Foreskin fibroblast (primary cell): ENCODE measurements at places on chromosomes 2 and 18.

DNA sequence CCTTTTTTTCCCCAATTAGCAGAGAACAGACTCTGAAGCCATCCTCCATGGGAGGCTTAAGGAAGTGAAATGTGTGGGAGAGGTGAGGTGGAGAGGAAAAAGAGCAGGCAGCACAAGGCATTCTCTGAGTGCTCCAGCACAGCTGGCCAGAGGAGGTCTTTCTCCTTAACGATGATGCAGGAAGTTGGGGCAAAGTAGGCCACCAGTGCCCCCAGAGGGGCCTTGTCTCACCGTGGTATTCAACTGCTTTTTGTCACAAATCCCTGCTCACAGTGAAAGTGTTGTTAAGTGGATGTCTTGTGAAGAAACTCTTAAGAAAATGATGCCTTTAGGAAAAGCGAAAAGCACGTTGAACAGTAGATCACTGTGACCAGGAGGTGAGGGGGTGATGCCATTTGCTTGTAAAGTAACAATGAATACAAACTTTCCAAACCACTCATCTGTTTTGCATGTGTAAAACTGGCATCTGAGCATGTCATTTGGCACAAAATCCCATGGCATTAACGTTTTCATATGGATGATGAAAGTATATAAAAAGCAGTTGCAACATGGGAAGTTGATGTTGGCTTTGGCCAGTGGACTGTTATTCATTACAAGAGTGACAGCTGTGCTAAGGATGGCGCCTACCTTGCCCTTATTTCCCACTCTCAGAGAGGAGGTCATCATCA, 49.2 kb upstream of the CDC42EP3 start:
- DNase-seq = peak; percentile 93

- no peak for DNase-seq
These were observed 63.8 kb upstream of the EPHA4 start for GRCh38 chr2:221635949-221636348.

DNA sequence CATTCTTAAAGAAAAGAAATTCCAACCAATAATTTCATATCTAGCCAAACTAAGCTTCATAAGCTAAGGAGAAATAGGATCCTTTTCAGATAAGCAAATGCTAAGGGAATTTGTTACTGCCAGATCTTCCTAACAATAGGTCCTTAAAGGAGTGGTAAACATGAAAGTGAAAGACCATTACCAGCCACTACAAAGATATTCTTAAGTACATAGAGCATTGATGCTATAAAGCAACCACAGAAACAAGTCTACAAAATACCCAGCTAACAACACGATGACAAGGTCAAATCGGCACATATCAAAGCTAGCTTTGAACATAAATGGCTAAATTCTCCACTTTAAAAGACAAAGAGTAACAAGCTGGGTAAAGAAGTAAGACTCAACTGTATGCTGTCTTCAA, 188.9 kb upstream of the RPRM start:
- no peak for DNase-seq

DNA sequence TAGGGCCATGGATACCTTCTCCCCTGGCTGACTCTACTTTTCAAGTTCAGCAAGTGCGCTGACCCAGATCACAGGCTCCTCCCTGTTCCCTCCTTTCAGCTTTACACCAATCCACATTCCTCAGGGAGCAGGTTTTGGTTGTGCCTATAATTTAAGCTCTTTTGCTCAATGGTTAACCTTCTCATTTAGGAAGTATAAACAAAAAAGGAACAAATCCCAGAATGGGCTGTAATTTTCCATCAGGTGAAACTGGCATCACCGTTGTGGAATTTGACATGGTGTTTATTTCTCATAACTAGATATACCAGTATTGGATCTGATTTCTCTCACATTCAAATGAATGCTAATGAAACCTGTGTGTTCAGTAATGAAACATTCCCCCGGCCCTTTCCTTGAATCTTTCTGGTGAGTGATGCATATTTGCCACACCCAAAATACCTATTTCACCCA, 13.6 kb downstream of the STRN start:
- no peak for DNase-seq

DNA sequence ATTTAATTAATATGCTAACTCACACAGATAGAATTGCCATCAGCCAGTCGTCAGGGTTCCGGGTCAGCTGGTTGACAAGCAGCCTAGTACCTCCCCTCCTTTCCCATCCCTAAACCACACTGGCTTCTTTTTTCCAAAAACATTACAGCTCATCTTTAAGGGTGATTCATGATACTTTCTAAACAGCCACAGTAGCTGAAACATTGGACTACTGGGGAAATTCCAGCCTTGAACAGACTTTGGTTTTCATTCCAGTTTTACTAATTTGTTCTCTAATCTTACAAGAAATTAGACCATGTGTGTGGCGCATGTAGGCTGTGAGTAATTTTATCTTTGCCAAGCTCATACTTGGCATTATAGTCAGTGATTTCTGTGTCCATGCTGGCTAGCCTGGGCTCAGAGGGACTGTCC, 110.8 kb downstream of the FMNL2 start:
- DNase-seq = peak; percentile 90

DNA sequence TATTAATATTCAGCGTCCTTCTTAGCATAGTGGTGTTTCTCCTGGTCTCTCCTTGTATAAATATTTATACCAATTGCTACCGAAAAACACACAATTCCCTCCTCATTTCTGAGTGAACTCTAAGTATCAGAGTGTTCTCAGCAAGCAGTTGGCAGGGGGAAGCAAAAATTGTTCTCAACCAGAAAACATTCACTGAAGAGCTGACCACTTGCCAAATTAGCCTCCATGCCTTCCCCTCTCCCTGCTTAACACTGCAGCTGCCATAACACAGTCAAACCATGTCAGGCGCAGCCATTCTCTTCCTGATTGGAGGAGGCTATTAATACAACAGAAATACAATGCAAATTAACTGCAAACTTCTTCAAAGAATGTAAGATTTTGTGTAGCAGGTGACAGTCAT, 105.0 kb downstream of the COL6A3 start:
- DNase-seq = no peak

DNA sequence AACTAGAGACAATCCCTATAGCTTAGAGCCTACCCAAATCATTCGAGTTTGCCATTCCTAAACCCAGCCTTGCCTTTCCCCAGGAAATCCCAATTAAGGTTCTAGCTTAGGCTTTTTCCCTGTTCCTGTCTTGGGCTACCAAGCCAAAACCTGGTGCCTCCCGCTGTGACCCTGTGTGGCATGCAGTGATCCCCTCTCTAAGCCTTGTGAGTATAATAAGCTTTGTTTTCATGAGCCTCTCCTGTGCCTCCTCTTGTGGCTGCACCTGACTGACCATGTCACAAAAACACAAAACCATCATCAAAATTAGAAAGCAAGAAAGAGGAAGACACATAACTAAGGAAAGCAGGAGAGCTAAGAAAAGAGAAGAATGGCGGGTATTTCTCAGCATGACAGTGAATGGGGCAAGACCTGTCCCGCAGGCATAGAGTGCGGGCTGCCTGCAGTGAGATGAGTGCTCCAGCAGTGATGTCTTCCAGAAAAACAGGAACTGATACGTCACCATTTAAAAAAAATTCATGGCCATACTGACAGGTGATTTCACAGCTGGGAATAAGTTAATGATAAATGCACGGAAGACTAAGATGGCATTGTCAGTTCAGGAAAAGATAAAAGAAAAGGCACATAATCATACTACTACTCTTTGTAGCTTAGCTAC, 9.2 kb upstream of the PAIP2B start:
- DNase-seq = no peak

- no peak for DNase-seq
These were observed 45.6 kb upstream of the PCBP1 start for GRCh38 chr2:70041663-70042062.

DNA sequence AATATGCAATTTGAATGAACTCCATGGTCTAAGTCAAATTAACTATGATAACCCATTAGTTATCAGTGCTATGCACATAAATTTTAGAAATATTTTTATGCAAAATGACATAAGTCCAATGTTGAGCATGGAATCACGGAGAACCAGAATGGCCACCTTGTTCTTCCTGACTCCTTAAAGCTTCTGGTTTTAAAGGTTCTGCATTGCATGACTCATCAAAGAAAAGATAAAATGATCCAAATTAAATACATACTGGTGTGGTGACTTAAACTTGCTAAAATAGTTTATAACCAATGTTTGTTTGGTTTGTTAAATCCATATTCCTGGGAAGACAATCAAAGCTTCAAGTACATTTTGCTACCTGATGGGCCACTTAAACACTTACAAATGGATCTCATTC, 1146.9 kb upstream of the NRXN1 start:
- peak; percentile 1 for DNase-seq

DNA sequence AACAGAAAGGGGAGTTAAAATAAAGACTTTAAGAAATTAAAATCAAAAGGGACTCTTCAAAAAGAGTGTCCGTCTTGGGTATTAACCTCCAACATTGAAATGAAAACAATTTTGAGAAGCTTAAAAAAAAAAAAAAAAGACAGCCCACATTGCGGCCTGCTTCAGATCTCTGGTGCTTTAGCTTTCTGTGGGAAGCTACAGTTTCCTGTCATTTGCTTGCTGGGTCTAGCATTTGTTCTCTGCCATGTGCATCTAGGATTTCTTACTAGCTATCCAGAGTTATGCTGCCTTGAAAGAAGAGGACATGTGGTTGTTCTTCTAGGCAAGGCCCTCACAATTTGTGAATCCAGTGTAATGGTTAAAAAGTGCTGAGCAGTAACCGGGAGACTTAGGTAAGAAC, 375.3 kb downstream of the SLC4A3 start:
- DNase-seq = no peak

- DNase-seq = peak; percentile 18
These were observed 19.7 kb upstream of the EMILIN2 start for GRCh38 chr18:2827061-2827460.

GRCh38 chr2:105611811-105612424, 132.8 kb upstream of the NCK2 start:
- no peak for DNase-seq

DNA sequence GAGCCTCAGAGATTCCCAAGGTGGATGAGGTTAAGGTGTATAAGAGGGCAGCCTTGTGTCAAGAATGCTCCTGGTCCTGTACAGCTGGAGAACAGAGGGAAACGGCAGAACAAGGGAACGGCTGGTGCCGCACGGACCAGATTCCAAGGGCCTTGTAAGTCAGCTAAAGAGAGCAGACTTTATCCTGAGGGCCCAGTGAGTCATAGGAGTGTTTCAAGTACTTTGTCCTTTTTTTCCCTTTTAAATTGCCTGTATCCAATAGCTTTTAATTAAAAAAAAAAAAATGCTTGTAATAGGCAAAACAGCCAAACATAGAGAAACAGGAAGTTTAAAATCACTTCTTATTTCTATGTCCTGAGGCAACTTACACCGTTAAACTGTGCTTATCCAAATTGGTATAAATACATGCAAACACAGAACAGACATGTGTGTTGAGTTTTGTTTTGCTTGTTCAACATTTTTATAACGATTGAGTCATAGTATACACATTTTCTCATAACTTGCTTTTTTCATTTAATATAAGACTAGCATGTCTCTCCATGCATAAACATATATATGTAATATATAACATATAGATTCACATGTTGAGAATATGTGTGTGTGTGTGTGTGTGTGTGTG, 42.1 kb upstream of the EVA1A start:
- DNase-seq = peak; percentile 92

DNA sequence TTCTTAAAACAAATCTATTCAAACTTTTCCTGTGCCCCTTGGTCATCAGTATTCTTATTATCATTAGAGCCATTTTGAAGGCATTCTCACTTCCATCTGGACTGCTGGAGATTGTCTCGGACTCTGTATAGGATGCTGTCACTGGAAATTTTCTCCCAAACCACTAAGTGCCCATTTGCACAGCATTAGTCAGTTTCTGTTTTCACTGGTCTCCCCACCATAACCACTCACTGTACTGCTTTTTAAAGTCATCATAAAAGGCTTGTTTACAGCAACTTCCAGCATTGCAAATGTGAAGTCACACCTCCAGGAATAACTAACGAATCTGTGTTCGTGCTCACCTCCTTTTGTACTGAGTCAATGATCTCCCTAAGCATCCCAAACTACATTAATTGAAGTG, 150.9 kb upstream of the SERTAD2 start:
- DNase-seq = no peak

- DNase-seq = no peak
These were observed 296.5 kb downstream of the DCC start for GRCh38 chr18:52636536-52636935.

DNA sequence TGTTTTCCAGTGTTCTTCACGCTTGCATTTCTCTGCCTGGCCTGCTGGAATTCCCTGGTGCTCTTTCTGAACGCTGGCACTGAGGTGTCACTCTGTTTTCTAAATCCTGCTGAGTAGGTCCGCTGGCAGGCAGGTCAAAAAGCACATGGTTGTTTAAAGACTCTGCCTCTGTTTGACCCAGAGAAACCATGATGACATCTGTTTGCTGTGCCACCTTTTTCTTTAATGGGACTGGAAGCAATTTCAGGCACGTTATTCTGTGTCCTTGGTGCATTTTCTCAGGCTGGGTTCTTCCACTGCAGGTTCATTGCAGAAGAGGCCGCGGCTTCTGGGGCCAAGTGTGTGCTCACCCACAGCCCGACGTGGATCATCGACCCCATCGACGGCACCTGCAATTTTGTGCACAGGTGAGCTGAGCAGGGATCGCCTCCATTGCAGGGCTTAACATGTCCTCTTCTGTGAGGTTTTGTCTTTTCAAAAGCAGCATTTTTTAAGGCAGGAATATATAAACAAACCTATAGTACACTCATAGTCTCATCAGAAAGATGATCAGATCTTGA, 28.4 kb downstream of the IMPA2 start:
- no peak for DNase-seq

- DNase-seq = no peak
These were observed 154.7 kb upstream of the LRP1B start for GRCh38 chr2:142285480-142285879.

- DNase-seq = no peak
These were observed 62.2 kb downstream of the HAUS1 start for GRCh38 chr18:46166261-46166970.

DNA sequence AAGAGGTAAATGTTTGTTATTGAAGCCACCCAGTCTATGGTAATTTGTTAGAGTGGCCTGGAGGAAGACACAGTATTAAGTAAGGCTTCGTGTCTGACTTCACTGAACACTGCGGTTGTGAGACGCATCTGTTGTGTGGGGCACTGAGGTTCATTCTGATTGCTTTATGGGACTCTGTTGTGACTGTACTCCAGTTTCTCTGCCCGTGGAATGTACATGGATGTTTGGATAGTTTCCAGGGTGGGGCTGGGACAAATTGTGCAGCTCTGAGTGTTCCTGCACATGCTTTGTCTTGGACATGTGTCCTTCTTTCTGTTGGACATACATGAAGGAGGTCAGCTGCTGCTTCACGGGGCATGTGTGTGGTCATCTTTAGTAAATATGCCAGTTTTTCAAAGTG, 58.6 kb downstream of the ODC1 start:
- DNase-seq = peak; percentile 83

GRCh38 chr2:25234738-25235137, 66.4 kb upstream of the POMC start:
- no peak for DNase-seq

GRCh38 chr2:14944562-14945346, 312.2 kb downstream of the LRATD1 start:
- DNase-seq = no peak

GRCh38 chr2:105494683-105495425, 96.0 kb upstream of the FHL2 start:
- no peak for DNase-seq
